PC-3 (cell line): ENCODE measurements at places on chromosomes 1 and 21. TPM values are rescaled to one million over a fixed set of nuclear protein-coding genes. Genes with fewer than 3 reads are reported as not detected.

OPRD1 gene
- not detected in 2 replicates for total RNA-seq

ASB17 gene
- total RNA-seq = not detected in 2 replicates

NSL1 gene
- total RNA-seq = 37.3 and 56.1 TPM in 2 replicates

FCER1A gene
- total RNA-seq = not detected in 2 replicates

C4BPB gene
- not detected in 2 replicates for total RNA-seq

LAD1 gene
- total RNA-seq = 310 and 381 TPM in 2 replicates

PRELP gene
- not detected in 2 replicates for total RNA-seq

WNT3A gene
- 1.0 and 1.5 TPM in 2 replicates for total RNA-seq

HPCAL4 gene
- total RNA-seq = 0.04 and 0.12 TPM in 2 replicates

SMIM12 gene
- 47.2 and 53.0 TPM in 2 replicates for total RNA-seq

EFNA3 gene
- total RNA-seq = 16.2 and 23.5 TPM in 2 replicates

PRR9 gene
- not detected in 2 replicates for total RNA-seq

FAM89A gene
- 7.5 and 12.4 TPM in 2 replicates for total RNA-seq

ZNF644 gene
- total RNA-seq = 39.6 and 44.4 TPM in 2 replicates

ASAP3 gene
- 12.8 and 17.0 TPM in 2 replicates for total RNA-seq

SLC35D1 gene
- 5.3 and 6.1 TPM in 2 replicates for total RNA-seq

SKI gene
- total RNA-seq = 28.3 and 61.7 TPM in 2 replicates

AMY1C gene
- total RNA-seq = not detected in 2 replicates

TTC34 gene
- total RNA-seq = 0.11 and 1.2 TPM in 2 replicates

RGS13 gene
- 0.22 TPM in 1 of 2 replicates, not detected in the other for total RNA-seq

PIGR gene
- total RNA-seq = not detected in 2 replicates

FAM72B gene
- 11.1 and 11.6 TPM in 2 replicates for total RNA-seq

PDZK1IP1 gene
- total RNA-seq = not detected in 2 replicates

AMY1B gene
- total RNA-seq = not detected in 2 replicates

HFM1 gene
- not detected in 2 replicates for total RNA-seq

EPHA8 gene
- 0.07 TPM in 1 of 2 replicates, not detected in the other for total RNA-seq

TGFB2 gene
- total RNA-seq = 38.7 and 50.3 TPM in 2 replicates

TMCO4 gene
- total RNA-seq = 16.0 and 19.7 TPM in 2 replicates

ITSN1 gene
- 19.9 and 45.6 TPM in 2 replicates for total RNA-seq

CYP4A22 gene
- total RNA-seq = not detected in 2 replicates
